Stomach (tissue), 19 donors: ENCODE measurements at places on chromosomes 7 and 10. TPM values are rescaled to one million over a fixed set of nuclear protein-coding genes. Genes with fewer than 3 reads are reported as not detected.

Gene PPA1
- total RNA-seq: 93.9 TPM

Gene UPK3B
- 2.0 TPM for total RNA-seq

Gene CRPPA
- 0.89 TPM for total RNA-seq

Gene RAPGEF5
- total RNA-seq: 16.9 TPM

Gene PON1
- not detected for total RNA-seq

Gene SP8
- total RNA-seq: not detected

Gene PBLD
- 20.6 TPM for total RNA-seq

Gene AKR1D1
- not detected for total RNA-seq

Gene SH2D4B
- not detected for total RNA-seq

Gene SLC37A3
- 58.2 TPM for total RNA-seq

Gene GTPBP4
- 14.3 TPM for total RNA-seq

Gene AGR2
- total RNA-seq: 32.1 TPM

Gene PDE6C
- total RNA-seq: not detected

Gene GFRA1
- total RNA-seq: 5.3 TPM

Gene PIP
- total RNA-seq: not detected

Gene MRLN
- total RNA-seq: not detected

Gene SHTN1
- total RNA-seq: 45.6 TPM

Gene GNAI1
- total RNA-seq: 2.6 TPM

Gene AGBL3
- 2.9 TPM for total RNA-seq
